Activated naive CD4-positive, alpha-beta T cell treated with anti-CD3 and anti-CD28 coated beads for 36 hours (primary cell): ENCODE measurements at places on chromosomes 3 and 15. TPM values are rescaled to one million over a fixed set of nuclear protein-coding genes. Genes with fewer than 3 reads are reported as not detected.

DNA sequence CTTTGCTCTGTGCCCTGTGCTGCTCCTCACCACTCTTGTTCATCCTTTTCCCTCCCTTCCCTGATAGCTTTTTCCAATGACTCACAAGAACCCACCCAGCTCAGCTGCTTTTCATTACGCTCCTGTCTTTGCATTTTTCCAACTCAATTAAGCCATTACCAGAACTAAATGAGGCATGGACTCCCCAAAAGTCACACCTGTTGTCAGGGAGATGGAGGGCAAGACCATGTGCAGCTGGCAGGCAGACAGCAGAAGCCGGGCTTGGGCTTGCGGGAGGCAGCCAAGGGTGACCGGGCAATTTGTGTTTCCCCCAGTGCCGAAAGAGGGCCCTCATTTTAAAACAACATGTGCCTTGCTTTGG lies 64.3 kb downstream of the CASR start:
- H3K4me1 ChIP-seq = peaks cover 20% of the 10 kb centered on the region
- H3K4me3 ChIP-seq = no peak overlapping the region
- no peak for DNase-seq
- H3K27ac ChIP-seq = no peak overlapping the region
- peaks cover 4% of the 10 kb centered on the region for H3K27me3 ChIP-seq

Gene ZMYND10
- total RNA-seq = 0.54 TPM

DNA sequence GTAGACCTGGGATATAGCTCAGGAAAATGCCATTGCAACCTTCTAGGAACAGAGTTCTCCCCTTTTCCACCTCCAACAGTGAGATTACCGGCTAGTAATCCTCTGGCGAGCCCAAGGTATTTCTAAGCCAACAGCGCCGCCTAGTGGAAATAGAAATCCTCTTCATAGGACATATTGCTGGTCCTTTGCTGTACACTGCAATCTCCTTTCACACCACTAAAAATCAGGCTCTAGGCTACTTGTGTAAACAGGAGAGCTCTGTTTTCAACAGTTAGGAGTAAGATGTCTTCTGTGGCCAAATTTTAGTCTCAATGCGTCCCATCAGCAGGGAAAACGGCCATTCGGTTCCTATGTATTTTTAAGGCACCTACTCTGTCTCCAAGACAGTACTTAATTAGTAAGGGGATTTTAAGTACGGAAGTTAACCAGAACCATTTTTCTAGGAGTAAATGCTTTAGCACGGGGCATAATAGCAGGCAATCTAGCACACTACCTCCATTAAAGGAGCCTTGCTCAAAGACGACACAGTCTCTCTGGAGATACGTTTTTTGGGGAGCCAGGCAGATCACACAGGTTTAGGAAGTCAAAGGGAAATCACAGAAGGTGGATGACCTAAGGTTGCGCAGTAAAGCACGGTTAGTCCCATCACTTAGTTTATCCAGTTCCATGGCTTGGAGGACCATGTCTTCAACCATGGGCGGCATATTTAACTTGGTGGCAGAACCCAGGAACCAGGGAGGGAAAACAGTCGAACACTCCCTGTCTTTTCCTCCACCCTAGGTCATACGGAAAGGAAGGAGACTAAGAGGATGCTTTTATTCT lies 43.8 kb downstream of the NCEH1 start:
- H3K4me3 ChIP-seq = no peak overlapping the region
- no peak overlapping the region for H3K27ac ChIP-seq

- no peak overlapping the region for H3K27ac ChIP-seq
- DNase-seq = no peak
- H3K36me3 ChIP-seq = no peaks in the 10 kb centered on the region
- H3K4me3 ChIP-seq = no peak overlapping the region
- no peaks in the 10 kb centered on the region for H3K27me3 ChIP-seq
Observed at GRCh38 chr15:84595660-84596059, 5.1 kb upstream of the ZSCAN2 start.

GRCh38 chr3:525415-525814 lies 328.9 kb downstream of the CHL1 start:
- H3K4me1 ChIP-seq = no peaks in the 10 kb centered on the region
- DNase-seq = no peak
- H3K36me3 ChIP-seq = no peaks in the 10 kb centered on the region
- H3K27me3 ChIP-seq = no peaks in the 10 kb centered on the region
- H3K4me3 ChIP-seq = no peak overlapping the region

Gene HTD2
- 8.1 TPM for total RNA-seq

DNA sequence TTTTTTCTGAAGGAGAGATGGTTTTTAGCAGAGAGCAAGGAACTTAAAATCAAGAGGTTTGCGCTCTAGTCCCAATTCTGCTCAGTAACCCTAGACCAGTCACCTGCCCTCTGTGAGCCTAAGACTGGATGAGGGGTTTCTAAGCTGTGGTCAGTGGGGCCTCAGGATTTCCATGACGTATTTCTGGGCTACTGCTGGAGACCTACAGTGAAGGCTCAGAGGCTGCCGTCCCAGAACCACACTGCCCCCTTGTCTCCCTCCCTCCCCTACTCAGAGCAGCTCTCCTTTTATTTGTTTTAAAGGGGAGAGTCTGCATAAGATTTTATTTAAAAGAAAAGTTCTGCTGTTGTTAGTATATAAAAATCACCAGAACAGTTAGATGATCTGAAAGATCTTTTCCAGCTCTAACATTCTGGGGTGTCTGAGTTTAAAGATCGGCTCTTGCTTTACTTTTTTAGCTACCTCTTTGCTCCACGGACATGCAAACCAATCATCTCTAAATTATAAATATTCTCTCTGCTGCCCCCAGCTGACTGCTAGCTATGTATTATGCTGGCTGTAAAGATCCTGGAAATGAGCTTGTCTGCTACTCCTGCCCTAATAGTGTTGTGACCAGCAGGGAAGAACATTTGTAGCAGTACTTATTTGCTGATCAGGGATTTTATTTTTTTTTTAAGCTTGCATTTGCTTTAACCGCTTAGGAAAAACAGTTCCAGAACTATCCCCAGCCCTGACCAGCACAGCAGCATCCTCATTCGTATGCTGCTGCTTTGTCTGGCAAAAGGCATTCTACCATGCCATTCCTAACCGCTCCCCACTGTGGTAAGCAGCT lies 28.6 kb upstream of the NDUFB4 start:
- peaks cover 3% of the 10 kb centered on the region for H3K4me1 ChIP-seq
- H3K36me3 ChIP-seq = no peaks in the 10 kb centered on the region
- H3K27me3 ChIP-seq = peaks cover 5% of the 10 kb centered on the region
- H3K27ac ChIP-seq = no peak overlapping the region
- peak overlapping the region; percentile 8 for H3K4me3 ChIP-seq
- DNase-seq = peak; percentile 10

DNA sequence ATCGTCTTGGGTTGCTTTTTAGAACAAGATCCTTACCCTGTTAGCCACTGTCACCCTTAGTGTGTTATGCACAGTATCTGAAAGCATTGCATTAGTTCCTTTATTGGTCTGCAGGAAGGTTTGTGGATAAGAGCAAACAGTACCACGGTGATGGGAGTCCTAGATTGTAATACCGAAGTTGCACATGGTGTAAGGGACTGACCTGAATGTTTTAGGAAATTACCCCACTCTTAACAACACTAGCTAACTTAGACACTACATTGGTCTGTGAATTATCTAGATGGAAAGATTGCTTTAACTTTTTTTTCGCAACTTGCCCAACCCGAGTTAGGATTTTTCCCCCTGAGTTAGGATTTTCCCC lies 1.3 kb downstream of the STT3B start:
- H3K4me1 ChIP-seq = peaks cover 33% of the 10 kb centered on the region
- no peaks in the 10 kb centered on the region for H3K27me3 ChIP-seq
- peak; percentile 25 for DNase-seq
- H3K27ac ChIP-seq = peak overlapping the region; percentile 94

DNA sequence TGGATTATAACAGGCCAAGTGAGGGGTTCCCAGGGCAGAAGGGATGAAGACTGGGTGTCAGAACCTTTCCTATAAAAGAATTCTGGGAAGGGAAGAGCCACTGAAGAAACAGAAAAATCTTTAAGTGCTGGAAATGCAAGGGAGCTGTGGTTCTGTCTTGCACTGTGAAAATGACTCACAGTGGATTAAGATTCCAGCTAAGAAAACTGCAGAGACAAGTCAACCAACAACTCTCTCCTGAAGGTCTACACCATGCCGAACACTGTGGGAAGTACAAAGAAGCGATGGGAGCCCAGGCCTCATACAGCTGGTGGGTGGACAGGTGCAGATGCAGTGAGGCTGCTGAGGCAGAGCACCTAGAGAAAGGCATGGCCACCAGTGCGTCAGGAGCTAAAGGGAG lies 27.7 kb downstream of the ZDHHC3 start:
- H3K36me3 ChIP-seq = peaks cover 11% of the 10 kb centered on the region
- no peak overlapping the region for H3K4me3 ChIP-seq
- H3K27me3 ChIP-seq = no peaks in the 10 kb centered on the region

- peaks cover 40% of the 10 kb centered on the region for H3K36me3 ChIP-seq
- H3K4me1 ChIP-seq = no peaks in the 10 kb centered on the region
- H3K27ac ChIP-seq = no peak overlapping the region
- no peak overlapping the region for H3K4me3 ChIP-seq
- H3K27me3 ChIP-seq = no peaks in the 10 kb centered on the region
Observed at GRCh38 chr3:44845528-44846520, 15.9 kb upstream of the TMEM42 start.

Gene OR5K1
- not detected for total RNA-seq

DNA sequence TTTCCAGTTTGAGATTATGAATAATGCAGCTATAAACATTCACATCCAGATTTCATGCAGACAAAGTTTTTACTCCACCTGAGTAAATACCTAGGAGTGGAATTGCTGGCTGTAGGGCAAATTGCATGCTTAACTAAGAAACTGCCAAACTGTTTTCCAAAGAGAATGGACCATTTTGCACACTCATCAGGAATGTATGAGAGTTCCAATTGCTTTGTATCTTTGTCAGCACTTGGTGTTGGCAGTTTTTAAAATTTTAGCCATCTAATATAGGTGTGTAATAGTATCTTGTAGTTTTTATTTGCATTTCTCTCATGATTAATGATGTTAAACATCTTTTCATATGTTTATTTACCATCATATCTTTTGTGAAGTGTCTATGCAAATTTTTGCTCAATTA lies 40.6 kb upstream of the TRIM59 start:
- H3K27me3 ChIP-seq = peaks cover 2% of the 10 kb centered on the region
- H3K27ac ChIP-seq = no peak overlapping the region
- peaks cover 4% of the 10 kb centered on the region for H3K4me1 ChIP-seq
- no peak overlapping the region for H3K4me3 ChIP-seq
- no peaks in the 10 kb centered on the region for H3K36me3 ChIP-seq
- DNase-seq = no peak

Gene PARP15
- total RNA-seq = 3.6 TPM

Gene PLSCR5
- total RNA-seq = not detected
